ENCODE measurements at places on chromosomes 13 and 19.

DNA sequence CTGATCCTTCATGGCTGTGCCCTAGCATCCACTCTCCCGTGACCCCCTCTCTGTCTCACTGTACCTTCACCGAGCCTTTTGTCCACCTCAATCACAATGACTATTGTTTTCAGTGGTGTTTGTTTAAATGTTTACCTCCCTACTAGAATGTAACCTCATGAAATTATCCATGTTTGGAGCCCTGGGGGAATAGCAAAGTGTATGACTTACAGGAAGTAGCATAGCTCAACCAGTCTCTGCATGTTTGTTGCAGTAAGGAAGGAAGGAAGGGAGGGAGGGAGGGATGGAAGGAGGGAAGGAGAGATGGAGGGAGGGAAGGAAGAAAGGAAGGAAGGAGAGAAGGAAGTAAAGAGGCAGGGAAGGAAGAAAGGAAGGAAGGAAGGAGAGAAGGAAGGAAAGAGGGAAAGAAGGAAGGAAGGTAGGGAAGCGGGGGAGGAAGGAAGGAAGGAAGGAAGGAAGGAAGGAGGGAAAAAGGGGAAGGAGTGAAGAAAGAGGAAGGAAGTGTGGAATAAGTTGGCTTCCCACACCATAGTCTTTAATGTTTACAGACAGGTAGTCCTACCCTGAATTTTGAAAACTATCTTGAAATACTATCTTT, 421.4 kb downstream of the COG6 start:
- DNase-seq = no peak

DNA sequence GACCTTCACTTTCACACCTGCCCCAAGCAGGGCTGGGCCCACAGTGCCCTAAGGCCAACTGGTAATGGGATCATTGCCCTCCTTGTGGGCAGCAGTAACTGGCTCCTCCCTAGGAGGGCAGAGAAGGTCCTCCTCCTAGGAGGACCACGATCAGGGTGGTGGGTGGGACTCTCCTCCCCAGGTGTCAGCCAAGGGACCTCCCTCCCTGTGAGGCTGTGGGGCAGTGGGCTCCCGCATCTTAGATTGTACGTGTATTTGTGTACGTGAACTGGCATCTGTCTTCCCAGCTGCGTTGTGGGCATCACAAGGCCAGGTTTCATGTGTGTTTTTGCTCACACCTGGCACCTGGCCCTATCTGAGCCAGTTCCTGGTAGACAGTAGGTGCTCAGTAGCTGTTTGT, 111.8 kb downstream of the SOX1 start:
- no peak for DNase-seq

DNA sequence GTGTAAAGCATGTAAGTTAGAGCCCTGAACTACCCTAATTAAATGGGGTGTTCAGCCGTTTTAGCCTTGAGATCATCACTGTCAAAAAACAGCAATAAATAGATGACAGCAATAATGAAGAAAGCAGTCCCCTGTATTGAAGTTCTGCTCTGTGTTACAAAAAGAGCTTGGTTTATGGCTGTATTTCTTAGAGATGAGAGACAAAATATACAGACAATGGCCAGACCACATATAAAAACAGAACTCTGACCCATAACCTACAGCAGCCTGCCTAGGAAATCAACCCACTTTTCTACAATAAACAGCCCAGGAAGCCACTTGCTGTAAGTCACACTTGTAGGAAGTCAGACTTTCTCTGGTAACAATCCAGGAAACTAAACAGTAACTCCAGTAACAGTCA, 10.8 kb downstream of the IGFL3 start:
- DNase-seq = no peak

GRCh38 chr19:14395262-14395661, 14.0 kb downstream of the ADGRE5 start:
- DNase-seq = no peak

DNA sequence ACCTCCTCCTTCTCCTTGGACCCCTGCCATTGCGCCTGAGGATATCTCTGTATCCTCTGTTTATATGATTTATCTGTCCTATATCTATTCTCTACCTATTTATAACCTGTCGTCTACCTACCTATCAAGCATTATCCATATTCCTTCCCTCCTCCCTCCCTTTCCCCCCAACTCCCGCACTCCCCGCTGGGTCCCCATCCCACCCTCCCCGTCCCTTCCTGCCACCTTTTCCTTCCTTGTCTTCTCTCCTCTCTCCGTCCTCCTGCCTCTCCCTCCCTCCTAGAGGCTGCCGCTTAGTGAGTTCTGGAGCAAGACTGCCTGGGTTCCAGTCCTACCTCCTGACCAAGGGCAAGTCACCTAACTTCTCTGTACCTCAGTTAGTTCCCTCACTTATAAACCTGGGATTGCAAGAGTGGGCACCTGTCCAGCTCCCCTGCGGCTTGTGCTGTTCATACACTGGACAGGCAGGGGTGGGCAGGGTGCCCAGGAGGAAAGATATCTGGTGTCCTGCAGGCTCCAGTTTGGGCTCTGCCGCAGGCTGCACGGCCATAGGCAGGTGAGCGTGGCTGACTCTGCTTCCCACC, 16.1 kb downstream of the TTYH1 start:
- DNase-seq = no peak

- DNase-seq = no peak
Measured at GRCh38 chr19:16587833-16588823, 15.9 kb upstream of the SLC35E1 start.

DNA sequence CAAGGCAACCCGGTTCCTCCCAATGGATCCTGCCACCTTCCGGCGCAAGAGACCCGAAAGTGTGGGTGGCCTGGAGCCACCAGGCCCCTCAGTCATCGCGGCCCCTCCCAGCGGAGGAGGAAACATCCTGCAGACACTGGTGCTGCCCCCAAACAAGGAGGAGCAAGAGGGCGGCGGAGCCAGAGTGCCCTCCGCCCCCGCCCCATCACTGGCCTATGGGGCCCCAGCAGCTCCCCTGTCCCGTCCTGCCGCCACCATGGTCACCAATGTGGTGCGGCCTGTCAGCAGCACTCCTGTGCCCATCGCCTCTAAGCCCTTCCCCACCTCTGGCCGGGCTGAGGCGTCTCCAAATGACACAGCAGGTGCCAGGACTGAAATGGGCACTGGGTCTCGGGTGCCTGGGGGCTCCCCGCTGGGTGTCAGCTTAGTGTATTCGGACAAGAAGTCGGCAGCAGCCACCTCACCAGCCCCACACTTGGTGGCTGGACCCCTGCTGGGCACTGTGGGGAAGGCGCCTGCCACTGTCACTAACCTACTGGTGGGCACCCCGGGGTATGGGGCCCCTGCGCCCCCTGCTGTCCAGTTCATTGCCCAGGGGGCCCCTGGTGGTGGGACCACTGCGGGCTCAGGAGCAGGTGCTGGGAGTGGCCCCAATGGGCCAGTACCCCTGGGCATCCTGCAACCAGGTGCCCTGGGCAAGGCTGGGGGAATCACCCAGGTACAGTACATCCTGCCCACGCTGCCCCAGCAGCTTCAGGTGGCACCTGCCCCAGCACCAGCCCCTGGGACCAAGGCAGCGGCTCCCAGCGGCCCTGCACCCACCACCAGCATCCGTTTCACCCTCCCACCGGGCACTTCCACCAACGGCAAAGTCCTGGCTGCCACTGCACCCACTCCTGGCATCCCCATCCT, 11.2 kb upstream of the PRR19 start:
- no peak for DNase-seq

- no peak for DNase-seq
Measured at GRCh38 chr19:51433043-51433442, 15.6 kb upstream of the SIGLEC10 start.

Data from cortex of kidney (tissue), 1 donor.